ENCODE measurements at places on chromosomes 1 and 21. TPM values are rescaled to one million over a fixed set of nuclear protein-coding genes. Genes with fewer than 3 reads are reported as not detected.

GRCh38 chr1:21368515-21369289 lies 71.2 kb upstream of the NBPF3 start:
- H3K36me3 ChIP-seq, result no peaks in the 10 kb centered on the region
- H3K4me1 ChIP-seq, result peaks cover 5% of the 10 kb centered on the region
- no peak overlapping the region for H3K4me3 ChIP-seq

- H3K27me3 ChIP-seq, result no peaks in the 10 kb centered on the region
- no peak overlapping the region for H3K27ac ChIP-seq
- no peak for DNase-seq
- H3K36me3 ChIP-seq, result no peaks in the 10 kb centered on the region
- no peaks in the 10 kb centered on the region for H3K4me1 ChIP-seq
Measured at GRCh38 chr1:103187673-103188072, 79.4 kb upstream of the COL11A1 start.

DNA sequence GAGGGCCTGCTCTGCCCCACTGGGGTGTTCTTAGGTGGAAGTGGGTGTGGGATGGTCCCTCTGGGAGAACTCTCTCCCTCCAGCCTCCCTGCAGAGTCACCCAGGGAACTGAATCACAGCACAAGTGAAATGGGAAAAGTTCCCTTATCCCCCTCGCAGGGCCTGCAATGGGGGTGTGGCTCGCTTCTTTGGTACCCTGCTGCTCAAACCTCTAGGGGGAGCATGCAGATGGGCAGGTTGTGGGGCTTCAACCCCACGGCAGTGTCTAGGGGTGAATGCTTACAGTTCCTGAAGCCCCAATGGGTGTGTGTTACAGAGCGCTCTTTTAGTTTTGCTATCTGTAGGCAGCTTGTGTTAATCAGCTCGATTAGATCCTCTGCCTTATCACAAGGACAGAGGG lies 59.0 kb upstream of the TINAGL1 start:
- no peaks in the 10 kb centered on the region for H3K27me3 ChIP-seq
- H3K4me3 ChIP-seq, result no peak overlapping the region
- no peak overlapping the region for H3K27ac ChIP-seq
- H3K4me1 ChIP-seq, result no peaks in the 10 kb centered on the region

- H3K27me3 ChIP-seq, result no peaks in the 10 kb centered on the region
- no peak overlapping the region for H3K27ac ChIP-seq
- no peaks in the 10 kb centered on the region for H3K4me1 ChIP-seq
- no peak overlapping the region for H3K4me3 ChIP-seq
- no peak for DNase-seq
- H3K36me3 ChIP-seq, result no peaks in the 10 kb centered on the region
Measured at GRCh38 chr1:177228693-177229065, 57.9 kb downstream of the BRINP2 start.

- peaks cover 7% of the 10 kb centered on the region for H3K4me1 ChIP-seq
- H3K27me3 ChIP-seq, result no peaks in the 10 kb centered on the region
- no peak for DNase-seq
- H3K27ac ChIP-seq, result no peak overlapping the region
Measured at GRCh38 chr1:233668725-233669294, 54.9 kb downstream of the KCNK1 start.

GRCh38 chr1:182235952-182236650 lies 155.5 kb downstream of the GLUL start:
- DNase-seq, result no peak
- H3K4me1 ChIP-seq, result no peaks in the 10 kb centered on the region
- H3K27ac ChIP-seq, result no peak overlapping the region
- no peaks in the 10 kb centered on the region for H3K27me3 ChIP-seq

GRCh38 chr1:2046174-2046917 lies 3.9 kb upstream of the PRKCZ start:
- H3K4me3 ChIP-seq, result no peak overlapping the region
- H3K36me3 ChIP-seq, result no peaks in the 10 kb centered on the region
- H3K27me3 ChIP-seq, result no peaks in the 10 kb centered on the region
- H3K27ac ChIP-seq, result no peak overlapping the region
- no peak for DNase-seq
- no peaks in the 10 kb centered on the region for H3K4me1 ChIP-seq

GRCh38 chr1:204103431-204103741 lies 30.5 kb downstream of the SOX13 start:
- H3K36me3 ChIP-seq, result no peaks in the 10 kb centered on the region
- peaks cover 10% of the 10 kb centered on the region for H3K4me1 ChIP-seq
- DNase-seq, result no peak
- no peak overlapping the region for H3K27ac ChIP-seq

Gene SLC5A9
- total RNA-seq, result not detected

Gene FBXO2
- 12.9 TPM for total RNA-seq

Gene GJB5
- not detected for total RNA-seq
